Stimulated activated CD4-positive, alpha-beta T cell treated with anti-CD3 and anti-CD28 coated beads, Interleukin-15, amount 100 ng/mL, for 1 hour (primary cell): ENCODE measurements at places on chromosomes 12 and 14.

DNA sequence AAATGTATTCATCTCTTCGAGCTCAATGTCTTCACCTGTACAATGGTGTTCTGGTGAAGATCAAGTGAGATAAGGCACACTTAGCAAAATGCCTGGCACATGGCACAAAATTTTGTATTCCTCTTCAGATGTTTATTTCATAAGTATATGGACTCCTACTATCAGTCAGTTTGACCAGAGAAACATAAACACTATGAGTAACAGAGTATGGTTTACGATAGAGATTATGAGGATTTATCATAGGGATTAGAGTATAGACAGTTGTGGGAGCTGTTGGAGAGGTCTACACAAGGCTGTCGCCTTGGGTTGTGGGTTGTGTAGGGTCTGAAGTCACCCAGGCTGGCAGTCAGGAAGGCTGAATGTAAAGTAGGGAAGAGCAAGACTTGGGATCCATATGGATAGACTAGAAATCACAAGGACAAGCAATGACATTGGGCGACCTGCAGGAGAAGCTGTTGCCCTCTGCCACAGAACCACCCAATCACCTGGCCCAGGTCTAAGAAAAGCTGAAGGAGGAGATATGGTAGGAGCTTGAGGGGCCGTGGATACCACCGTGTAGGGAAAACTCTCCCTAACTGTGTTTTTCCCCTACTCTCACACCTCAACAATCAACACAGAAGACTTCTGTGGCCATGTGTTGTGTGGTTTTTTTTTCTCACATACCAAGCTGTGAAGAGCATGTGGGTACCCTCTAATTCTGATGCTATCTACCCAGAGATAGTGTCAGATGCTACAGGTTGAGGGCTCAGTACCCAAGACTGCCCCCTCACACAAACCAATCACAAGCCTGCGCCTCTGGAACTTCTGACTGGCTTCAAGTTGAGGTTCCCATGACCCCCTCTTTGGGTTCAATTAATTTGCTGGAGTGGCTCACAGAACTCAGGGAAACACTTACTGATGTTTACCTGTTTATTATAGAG is 27.2 kb upstream of the RESF1 start:
- no peak for DNase-seq

- no peak for DNase-seq
Measured at GRCh38 chr14:73785336-73785833, 66.2 kb upstream of the PTGR2 start.

GRCh38 chr12:66603461-66603860 is 75.4 kb downstream of the GRIP1 start:
- DNase-seq, result no peak

DNA sequence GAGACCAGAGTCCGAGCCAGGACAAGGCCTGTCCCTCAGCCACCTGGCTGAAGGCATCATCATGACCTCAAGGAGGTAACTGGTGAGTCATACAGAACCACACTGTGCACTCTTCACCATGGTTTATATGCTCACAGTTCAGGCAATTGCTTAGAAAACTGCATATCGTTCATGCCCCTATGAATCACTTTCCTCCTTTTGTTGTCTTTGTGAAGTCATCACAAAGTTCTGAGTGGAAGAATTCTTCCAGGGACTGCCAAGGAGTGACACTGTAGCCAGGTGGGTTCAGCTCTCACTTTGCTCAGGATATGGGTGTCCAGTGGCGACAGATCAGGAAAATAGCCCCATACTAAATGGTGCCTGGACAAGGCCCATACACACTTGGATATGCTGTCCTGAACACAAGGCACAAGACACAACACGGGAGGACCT is 92.5 kb downstream of the DPF3 start:
- DNase-seq, result no peak

- no peak for DNase-seq
Measured at GRCh38 chr14:92650581-92651105, 97.8 kb downstream of the LGMN start.

- no peak for DNase-seq
Measured at GRCh38 chr12:19287302-19287701, 152.0 kb upstream of the AEBP2 start.

DNA sequence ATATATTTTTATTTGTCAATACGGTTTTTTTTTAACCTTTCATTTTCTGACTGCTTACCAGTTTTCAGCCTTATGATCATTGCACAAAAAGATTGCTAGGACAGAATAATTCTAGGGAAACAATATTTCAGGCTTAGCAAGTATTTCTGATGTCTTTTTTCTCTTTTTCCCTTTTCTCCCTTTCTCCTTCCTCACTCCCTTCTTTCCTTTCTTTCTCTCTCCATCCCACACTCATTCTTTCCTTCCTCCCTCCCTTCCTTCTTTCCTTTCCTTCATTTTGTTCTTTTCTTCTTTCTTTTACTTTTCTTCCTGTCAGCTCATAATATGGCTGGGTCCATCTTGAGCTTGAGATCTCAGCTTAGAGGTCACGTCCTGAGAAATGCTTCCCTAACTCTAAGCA is 601.4 kb upstream of the NOVA1 start:
- DNase-seq, result no peak
